Hematopoietic multipotent progenitor cell treated with erythropoietin and hydrocortisone succinate and interleukin-3 and kit ligand, for 15 days (in vitro differentiated cells): ENCODE measurements at places on chromosomes 6 and 20.

- DNase-seq, result peak; percentile 58
These were observed 1.8 kb upstream of the RBM39 start for GRCh38 chr20:35743693-35744491.

DNA sequence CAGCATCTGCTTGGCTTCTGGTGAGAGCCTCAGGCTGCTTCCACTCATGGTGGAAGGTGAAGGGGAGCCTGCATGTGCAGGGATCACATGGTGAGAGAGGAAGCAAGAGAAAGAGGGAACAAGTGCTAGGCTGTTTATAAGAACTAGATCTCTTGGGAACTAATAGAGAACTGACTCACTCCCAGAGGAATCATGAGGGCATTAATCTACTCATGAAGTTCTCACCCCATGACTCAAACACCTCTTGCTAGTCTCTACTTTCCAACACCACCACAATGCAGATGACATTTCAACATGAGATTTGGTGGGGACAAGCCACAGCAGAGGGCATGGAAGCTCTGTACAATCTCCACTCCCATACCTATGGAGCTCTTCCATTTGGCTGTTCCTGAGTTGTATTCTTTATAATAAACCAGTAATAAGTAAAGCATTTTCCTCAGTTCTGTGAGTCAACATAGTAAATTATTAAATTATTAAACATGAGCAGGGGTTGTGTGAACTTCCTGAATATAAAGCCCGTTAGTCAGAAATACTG, 524.1 kb upstream of the NRSN1 start:
- no peak for DNase-seq

GRCh38 chr6:12861603-12862002, 145.0 kb downstream of the PHACTR1 start:
- DNase-seq, result no peak

GRCh38 chr20:60132162-60132826, 174.1 kb downstream of the CDH26 start:
- no peak for DNase-seq

GRCh38 chr20:6339176-6339575, 216.3 kb upstream of the FERMT1 start:
- DNase-seq, result no peak

- no peak for DNase-seq
These were observed 386.4 kb upstream of the MMS22L start for GRCh38 chr6:97669191-97670031.

GRCh38 chr6:164069350-164069990, 655.0 kb downstream of the QKI start:
- no peak for DNase-seq

GRCh38 chr20:5863040-5863833, 87.1 kb downstream of the TRMT6 start:
- no peak for DNase-seq

- no peak for DNase-seq
These were observed 24.6 kb downstream of the MTFR2 start for GRCh38 chr6:136225496-136225895.

DNA sequence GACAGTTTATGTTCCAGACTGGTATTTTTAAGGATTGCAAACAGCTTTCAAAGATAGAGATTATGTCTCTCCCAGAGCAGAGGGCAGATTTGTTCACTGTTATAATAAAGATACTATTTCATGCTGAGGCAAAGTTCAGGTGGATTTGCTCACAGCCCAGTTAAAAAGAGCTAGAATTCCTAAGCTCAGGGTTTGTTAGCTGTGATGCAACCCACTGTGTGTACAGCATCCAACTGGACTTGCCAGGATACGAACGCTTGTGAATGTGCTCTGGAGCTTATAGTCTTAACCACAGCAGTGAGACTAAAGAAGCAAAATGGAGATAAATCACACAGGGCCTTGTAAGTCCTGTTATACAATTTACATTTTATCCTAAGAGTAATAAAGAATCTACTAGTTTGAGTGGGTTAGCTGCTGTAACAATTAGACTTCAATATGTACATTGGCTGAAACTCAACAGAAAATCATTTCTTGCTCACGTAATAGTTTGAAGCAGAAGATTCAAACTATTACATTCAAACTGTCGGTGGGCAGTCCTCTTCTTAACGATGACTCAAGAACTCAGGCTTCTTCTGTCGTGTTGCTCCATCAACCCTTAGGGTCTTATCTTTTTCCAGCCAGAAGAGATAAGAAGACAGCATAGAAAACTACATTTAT, 204.0 kb upstream of the PLN start:
- DNase-seq, result no peak

DNA sequence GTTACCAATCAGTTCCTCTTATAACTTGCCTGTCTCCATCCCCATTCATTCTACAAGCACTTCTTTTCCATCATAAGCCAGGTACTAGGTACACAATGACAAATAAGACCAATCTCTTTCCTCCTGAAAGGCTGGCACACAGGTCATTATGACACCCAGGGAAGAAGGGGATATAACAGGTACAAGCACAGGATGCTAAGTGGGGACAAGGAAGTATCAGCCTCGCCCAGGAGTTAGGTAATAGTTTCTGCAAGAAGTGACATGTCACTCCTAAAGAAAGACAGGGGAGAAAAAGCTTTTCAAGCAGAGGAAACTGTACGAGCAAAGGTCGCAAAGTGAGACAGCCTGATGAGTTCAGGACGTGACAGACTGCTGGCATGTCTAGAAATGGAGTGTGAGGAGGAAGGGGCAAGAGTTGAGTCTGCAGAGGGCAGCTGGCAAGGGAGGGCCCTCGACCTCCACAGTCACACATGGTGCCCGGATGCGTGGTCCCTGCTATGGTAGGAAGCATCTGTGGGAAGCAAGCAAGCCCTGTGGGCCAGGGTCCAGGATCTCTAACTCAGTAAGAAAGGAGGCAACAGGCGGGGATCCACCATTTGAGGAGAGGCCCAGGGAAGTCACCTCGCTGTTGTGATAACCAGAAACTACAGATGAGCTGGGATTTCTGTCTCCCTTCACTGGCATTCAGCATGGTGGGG, 40.4 kb downstream of the GPLD1 start:
- DNase-seq, result no peak

DNA sequence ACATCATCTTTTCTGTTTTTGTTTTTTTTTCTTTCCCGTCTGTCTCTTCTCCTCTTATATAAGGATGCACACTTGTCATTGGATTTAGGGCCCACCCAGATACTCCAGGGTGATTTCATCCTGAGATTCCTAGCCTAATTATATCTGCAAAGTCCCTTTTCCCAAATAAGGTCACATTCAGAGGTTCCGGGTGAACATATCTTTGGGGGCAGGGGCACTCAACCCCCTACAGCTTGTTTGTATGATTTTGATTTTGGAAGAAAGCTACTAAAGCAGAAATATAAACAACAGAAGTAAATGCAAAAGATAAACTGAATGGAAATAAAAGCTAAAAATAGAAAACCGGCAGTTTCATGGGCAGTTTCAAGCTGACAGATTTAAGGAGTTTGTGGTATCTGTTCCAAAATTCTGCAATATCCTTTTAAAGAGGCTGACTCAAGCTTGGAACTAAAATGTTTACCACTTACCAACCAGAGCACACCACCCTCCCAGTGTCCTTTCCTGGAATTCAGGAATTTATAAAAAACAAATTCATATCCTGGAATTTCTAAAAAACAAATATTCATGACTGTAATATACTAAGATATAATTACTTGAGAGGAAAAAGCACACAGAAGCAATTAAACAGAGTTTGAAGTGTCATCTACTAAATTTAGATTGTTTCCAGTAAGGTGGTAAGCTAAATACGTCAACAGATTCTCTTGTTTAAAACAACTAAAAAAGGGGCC, 100.0 kb upstream of the CARMIL1 start:
- no peak for DNase-seq

- no peak for DNase-seq
These were observed 127.8 kb upstream of the SLC22A23 start for GRCh38 chr6:3584606-3585005.

DNA sequence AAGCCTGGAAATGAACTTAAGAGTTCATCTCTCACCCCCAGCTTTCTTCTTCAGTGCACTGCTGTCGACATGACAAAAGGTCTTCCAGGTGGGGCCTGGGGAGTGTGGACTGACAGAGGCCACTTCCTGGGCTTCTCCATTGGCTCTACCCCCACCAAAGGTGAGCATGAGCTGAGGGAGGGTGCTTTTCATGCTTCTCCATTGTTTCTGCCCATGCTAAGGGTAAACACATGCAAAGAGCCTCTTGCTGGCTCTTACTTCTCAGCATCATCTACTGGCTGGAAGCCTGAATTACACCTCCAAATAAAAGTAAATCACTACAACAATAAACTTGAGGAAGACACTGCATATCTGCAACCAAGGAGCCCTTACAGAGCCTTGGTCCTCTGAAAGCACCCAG, 227.2 kb downstream of the EPM2A start:
- no peak for DNase-seq

GRCh38 chr6:27617700-27618689, 145.1 kb upstream of the ZNF184 start:
- DNase-seq, result no peak

DNA sequence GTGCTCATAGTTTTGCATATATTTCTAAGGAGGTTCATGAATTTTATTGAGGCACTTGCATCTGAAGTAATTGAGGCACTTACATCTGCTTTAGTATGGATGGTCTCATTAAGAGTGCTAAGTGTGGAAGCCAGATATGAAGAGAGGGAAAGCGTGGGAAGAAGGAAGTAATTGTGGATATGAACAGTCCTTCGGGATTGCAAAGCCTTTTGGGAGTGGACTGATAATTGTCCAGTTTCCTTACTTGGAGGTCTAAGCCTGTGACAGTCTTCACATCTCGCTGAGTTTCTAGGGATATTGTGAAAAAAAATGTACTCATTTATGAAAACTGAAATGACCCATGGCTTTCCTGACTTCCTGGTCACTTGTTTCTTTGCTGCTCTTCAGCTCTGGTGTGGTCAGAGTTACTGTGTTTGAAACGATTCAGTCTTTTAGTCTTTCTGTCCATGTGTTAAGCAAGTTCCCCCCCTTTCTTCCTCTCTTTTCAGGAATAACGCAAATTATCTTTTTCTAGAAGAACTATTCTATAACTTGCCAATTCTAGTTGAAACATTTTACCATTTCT, 137.3 kb downstream of the ZFAND3 start:
- no peak for DNase-seq

GRCh38 chr20:4052139-4052480, 36.8 kb upstream of the RNF24 start:
- DNase-seq, result no peak

DNA sequence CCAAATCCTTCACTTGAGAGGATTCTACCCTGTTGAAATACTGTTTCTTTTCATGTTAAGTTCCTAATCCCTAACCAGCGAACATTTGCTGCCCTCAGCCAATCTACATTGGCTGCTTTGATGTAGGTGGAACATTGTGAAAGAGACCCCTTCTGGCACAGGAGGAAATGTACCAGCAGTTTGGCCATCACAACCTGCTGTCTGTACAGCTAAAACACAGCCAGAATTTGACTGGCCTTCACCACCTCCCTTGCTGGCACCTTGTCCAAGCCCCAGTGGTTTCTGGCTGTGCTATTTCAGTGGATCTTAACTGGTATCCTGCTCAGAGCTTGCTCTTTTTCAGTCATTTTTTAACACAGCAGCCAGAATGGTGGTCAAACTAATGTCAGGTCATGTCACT, 202.1 kb upstream of the EPHA7 start:
- DNase-seq, result no peak

- no peak for DNase-seq
These were observed 5.6 kb upstream of the BEND6 start for GRCh38 chr6:56949265-56949664.

GRCh38 chr6:168876956-168877355, 376.7 kb downstream of the THBS2 start:
- no peak for DNase-seq

DNA sequence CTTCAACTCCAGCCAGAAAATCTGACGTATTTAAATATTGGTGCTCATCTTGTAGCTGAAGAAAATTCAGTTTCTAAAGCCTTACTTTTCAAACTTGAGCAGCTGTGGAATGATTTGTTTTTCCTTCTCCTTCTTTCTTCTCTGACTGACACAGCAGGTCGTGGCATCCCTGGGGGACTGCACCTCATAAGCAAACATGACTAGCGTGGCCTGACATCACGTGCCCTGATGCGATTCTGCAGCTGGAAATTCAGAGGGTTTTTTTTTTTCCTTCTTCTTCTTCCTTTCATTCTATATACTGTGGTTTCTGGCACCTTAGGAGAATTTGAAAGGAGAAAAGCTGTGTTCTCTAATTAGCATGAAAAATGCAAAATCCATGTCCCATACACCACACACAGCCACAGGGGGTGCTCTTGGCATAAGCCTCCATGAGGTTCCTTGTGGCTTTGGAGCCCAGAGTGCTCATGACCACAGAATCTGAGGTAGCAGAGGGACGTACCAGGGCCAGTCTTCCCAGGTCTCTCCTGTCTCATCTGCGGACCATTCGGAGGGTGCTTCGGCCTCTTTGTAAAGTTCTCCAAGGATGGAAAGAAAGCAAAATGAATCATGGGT, 258.5 kb upstream of the CDH4 start:
- no peak for DNase-seq

DNA sequence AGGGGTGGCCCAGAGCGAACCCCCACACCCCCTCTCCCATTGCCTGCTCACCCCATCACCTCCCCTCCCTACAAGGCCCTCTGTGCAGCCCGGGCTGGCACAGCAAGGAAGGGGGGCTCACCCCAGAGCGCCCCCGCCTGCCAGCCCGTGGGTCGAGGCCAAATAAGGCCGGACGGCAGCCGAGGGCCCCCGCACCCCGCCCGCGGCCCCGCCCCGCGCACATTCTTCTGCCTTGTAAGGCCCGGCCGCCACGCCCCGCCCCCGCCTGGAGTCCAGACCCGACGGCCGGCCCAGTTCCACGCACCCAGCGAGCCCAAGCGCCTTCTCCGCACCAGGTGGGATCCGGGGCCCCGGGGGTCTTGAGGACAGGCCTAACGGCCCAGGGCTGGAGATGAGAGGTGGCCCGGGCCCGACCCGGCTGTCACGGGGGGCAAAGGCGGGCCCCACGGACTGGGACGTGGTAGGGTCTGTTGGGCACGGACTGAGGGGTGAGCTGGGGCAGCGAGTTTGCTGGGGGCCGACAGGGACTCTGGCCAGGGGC, at the start of gene MYL9:
Gene MYL9, plus strand, starts transcription at position 293 of the 541 bp plus-strand sequence. CDS start 3,366 bp downstream, outside the sequence.
- DNase-seq, result no peak

- no peak for DNase-seq
These were observed 40.4 kb downstream of the CD40 start for GRCh38 chr20:46158476-46158987.

DNA sequence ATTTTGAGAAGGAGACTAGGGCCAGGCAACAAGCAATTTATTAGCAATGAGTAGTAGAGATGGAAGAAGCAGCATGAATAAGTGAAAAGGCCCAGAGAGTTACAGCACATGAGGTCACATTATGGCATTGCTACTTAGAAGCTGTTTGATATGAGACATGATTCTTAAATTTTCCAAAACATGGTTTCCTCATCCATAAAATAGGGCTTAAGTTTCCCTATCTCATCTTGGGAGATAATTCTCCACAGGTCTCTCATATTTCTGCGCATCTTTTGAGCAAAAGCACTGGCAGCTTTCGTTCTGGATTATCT, 656.1 kb downstream of the EPHA7 start:
- no peak for DNase-seq

- DNase-seq, result no peak
These were observed 4.0 kb downstream of the SIM1 start for GRCh38 chr6:100460650-100461204.
